ENCODE measurements at places on chromosomes 1 and 21.

- peak; percentile 63 for DNase-seq
These were observed 5.1 kb downstream of the ZC3H12A start for GRCh38 chr1:37479255-37480124.

GRCh38 chr21:28801906-28802305 is 190.8 kb downstream of the LTN1 start:
- no peak for DNase-seq

DNA sequence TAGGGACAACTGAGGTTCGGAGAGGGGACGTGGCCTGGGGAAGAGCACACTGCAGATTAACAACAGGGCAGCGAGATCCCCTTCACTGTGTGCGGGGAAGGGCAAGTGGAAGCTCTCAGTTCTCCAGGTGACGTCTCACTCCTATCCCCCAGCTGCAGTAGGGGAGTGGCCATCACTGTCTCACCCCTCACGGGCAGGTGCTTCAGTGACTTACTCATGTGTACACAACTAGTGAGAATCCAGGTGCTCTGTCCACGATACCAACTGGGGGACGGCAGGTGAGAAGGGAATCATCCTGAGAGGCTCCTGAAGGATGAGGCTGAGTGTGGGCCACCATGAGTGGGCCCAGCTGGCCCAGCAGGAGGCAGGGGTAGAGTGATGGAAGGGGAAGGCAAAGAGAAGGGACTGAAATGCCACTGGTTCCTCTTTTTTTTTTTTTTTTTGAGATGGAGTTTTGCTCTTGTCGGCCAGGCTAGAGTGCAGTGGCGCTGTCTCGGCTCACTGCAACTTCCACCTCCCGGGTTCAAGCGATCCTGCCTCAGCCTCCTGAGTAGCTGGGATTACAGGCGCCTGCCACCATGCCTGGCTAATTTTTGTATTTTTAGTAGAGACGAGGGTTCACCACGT is 25.9 kb downstream of the RHBG start:
- DNase-seq = no peak

DNA sequence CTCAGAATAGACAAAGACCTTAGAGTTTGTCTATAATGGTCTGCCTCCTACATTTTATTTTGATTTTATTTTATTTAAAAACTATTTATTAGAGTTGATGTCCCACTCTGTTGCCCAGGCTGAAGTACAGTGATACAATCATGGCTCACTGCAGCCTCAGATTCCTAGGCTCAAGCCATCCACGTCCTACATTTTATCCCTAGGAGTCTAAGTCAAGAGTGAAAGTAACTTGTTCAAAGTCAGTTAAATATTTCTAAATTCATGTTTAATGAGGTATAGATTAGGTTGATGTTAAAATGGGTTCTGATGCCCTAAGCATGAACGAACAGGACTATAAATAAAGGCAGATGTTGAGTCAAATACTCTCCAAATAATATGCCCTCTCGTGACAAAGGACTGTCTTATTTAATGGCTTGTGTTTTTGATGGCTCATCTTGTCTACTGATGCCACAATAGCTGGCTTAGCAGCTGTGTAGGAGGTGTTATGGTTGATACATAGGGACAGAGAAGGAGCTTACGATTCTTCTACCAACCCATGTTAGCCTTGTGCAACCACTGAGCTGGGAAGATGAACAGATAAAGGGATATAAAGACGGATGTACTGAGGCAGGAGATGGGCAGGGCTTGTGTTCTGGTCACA is 66.0 kb upstream of the CR1L start:
- no peak for DNase-seq

GRCh38 chr1:12528021-12528852 is 89.8 kb downstream of the DHRS3 start:
- DNase-seq = no peak

DNA sequence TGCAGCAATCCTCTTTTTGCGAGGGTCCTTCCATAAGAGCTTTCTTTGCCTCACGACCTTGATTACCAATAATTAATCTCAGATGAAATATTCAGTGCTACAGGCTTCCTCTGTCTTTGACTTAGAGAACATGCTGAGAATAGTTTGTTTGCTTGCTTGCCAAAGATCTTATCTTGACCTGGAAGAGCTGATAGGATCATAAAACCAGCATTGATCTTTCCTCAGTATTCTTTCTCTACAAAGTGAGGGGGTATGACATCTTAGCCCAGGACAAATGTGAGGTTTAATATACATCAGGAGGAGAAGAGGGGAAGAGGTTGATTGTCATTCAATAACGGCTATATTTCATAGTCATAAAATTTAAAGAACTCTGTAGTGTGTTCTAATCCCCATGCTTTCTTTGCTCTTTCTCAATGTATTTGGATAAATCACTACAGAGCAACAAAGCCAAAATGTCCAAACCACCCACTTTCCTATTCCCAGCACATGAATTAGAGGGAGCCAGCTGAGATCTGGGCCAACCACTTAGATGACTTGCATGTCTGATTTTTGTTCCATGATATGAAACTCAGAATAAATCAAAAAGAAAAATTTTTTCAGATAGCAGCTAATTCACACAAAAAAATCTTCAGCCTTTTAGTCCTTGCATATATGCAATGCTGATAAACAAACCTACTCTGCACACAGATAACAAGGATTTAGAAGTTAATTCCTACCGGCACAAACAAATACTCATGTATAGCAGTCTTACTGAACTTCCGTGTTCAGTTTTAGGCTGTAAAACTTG is 50.5 kb upstream of the IPO9 start:
- DNase-seq = no peak
